ENCODE measurements at places on chromosomes 7 and 10.

DNA sequence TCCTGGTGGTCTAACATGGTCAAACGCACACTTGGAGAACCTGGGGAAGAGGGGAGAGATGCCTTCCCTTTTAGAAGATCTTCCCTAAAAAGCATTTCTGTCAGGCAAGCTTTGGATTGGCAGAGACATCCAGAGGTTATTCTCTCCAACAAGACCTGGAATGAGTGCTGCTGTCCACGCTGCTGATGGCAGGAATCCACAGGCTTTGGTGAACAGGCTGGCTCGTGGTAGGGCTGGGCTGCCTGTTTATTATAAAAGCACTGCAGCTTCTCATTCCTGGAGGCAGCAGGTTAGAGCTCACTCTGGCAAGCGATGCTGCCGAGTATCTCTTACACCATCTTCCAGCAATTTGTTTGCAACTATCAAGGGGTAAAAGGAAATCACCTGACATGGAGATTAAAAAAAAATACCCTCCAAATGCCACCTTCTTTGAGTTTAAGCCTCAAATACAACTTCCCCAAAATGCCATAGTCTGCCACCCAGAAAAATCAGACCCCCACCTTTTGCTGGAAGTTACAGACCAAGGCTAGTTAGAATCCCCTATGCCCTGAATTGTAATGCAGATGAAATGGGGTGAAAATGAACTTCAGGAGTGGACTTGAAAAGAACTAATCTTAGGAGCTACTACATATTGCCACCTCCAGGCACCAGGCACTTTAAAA is 152.1 kb upstream of the KMT2E start:
- DNase-seq, result no peak

GRCh38 chr10:9262770-9263169 is 1208.3 kb downstream of the GATA3 start:
- DNase-seq, result no peak

- DNase-seq, result no peak
Observed at GRCh38 chr10:85927952-85928665, 438.5 kb downstream of the GRID1 start.

GRCh38 chr7:3897430-3898372 is 596.6 kb downstream of the SDK1 start:
- DNase-seq, result no peak

- DNase-seq, result no peak
Observed at GRCh38 chr7:47931005-47932004, 17.0 kb downstream of the PKD1L1 start.

DNA sequence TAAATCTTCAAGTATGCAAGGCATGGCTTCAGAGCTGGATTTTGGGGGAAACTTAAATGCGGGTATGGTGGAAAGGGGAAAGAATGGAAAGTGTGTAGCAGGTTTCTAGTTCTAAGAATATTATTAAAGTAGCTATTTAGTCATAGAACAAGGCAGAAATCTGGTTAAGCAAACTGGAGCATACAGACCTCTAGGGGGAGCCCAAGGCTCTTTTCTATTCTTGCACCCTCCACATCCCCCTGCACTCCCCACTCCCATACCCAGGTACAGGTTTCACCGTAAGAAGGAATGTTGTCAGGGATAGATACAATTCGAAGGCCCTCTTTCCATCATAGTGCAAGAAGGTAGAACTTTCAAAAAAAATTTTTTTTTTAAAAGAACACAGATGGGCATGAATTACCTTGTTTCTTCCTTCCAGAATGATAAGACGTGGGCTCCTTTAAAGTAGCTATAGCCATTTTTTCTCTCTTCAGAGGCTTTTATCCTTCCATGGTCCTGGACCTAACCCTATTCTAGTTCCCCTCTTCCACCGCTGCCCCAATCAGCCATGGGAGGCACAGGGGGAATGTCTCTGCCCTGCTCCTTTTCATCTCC is 41.5 kb upstream of the SMIM30 start:
- DNase-seq, result no peak

- no peak for DNase-seq
Observed at GRCh38 chr7:102306916-102307677, 20.4 kb downstream of the SH2B2 start.

- no peak for DNase-seq
Observed at GRCh38 chr7:20030417-20030816, 186.8 kb downstream of the MACC1 start.

DNA sequence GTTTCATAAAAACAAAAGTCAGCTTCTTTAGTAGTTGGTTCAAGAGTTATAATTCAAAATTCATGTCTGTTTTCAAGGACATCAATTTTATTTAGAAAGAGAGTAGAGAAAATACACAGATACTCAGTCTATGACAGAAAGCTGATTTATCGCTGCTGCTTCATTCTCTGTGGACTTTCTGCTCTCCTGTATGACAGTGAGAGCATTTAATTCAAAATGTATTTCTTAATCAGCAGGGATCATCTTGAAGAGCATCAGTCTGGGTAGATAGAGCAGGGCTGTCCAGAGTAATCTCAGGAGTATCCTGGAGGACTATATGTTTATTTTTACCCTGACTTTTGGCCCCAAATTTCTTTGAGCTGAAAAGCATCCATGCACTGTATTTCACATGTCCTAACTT is 1676.7 kb downstream of the REEP3 start:
- DNase-seq, result no peak

GRCh38 chr10:17733620-17734019 is 18.4 kb upstream of the TMEM236 start:
- DNase-seq, result no peak

DNA sequence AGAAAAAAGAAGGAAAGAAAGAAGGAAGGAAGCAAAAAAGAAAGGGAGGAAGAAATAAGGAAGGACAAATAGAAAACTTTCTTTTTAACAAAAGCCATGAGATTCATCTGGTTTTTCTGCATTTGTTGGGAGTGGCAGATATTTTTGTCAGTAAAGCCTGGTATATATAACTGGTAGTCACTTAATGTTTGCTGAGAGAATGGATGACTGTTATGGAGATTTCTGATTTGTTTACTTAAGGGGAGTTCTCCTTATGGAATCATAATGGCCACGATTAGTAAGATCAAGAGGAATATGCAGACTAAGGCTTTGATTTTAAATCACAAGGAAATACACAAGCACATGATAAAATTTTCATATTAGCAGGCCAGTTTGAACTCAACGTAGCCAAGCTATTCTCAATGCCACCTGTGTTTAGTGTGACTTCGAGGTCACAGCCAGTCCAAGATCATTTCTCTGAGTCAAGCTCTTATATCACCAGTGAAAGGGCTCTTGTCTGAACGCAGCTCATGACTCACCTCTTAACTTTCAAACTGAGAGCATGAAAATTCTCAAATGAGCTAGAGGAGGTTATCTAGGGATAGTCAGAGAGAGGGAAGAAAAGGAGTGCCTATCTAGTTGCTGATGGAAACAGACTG is 445.1 kb upstream of the ZMIZ1 start:
- peak; percentile 84 for DNase-seq

- no peak for DNase-seq
Observed at GRCh38 chr7:135390829-135391228, 119.1 kb downstream of the CNOT4 start.

DNA sequence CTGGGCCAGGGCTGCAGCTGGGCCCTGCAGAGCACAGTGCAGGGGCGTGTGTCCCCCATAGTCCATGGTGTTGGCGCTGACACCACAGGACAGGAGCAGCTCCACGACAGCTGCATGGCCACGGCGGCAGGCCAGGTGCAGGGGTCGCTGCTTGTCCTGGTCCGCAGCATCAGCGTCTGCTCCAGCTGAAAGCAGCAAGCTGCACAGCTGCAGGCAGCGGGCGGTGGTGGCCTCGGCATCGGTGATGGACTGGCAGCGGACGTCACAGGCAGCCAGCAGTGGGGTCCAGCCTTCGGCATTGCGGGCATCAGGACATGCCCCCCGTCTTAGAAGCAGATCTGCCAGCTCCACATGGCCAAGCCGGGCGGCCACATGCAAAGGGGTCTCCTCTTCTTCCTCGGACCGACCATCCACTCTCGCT is 6.0 kb downstream of the ASB10 start:
- DNase-seq, result no peak

- DNase-seq, result no peak
Observed at GRCh38 chr10:88170628-88171027, 307.2 kb downstream of the PTEN start.

DNA sequence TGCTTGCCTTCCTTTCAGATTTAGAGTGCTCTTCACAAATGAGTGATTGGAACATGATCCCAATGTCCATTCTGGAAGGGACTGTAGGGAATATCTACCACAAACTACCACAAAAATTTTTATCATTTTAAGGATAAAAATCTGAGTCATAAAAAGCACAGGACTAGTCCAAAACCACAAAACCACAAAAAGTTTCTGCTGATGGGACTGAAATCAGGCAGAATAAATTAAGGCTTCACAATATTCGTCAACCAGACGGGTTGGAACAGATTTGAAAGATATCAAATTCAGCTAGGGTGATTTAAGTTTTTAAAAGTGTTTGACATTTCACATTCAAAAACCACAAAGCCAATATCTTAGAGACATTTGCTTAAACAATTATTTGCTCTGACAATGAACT is 100.1 kb upstream of the PTN start:
- DNase-seq, result peak; percentile 65

GRCh38 chr7:148434181-148434757 is 156.3 kb upstream of the C7orf33 start:
- DNase-seq, result no peak
